Activated CD4-positive, CD25-positive, alpha-beta regulatory T cell (primary cell): ENCODE measurements at places on chromosomes 12 and 14.

DNA sequence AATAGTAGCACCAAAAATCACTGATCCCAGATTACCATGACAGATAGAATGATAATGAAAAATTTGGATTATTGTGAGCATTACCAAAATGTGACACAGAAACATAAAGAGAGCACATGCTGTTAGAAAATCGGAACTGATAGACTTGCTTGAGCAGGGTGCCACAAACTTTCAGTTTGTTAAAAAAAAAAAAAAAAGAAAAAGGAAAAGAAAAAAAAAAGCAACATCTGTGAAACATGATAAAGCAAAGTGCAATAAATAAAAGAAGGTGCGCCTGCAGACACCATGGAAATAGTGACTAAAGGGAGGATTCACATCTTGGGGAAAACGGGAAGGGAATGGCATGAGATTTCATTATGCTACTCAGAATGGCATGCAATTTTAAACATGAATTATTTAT is 6.6 kb upstream of the PARP11 start:
- DNase-seq, result no peak

- DNase-seq, result no peak
These were observed 26.0 kb downstream of the PPFIBP1 start for GRCh38 chr12:27549801-27550652.

GRCh38 chr14:69427596-69427995 is 29.1 kb downstream of the SLC39A9 start:
- DNase-seq, result no peak

DNA sequence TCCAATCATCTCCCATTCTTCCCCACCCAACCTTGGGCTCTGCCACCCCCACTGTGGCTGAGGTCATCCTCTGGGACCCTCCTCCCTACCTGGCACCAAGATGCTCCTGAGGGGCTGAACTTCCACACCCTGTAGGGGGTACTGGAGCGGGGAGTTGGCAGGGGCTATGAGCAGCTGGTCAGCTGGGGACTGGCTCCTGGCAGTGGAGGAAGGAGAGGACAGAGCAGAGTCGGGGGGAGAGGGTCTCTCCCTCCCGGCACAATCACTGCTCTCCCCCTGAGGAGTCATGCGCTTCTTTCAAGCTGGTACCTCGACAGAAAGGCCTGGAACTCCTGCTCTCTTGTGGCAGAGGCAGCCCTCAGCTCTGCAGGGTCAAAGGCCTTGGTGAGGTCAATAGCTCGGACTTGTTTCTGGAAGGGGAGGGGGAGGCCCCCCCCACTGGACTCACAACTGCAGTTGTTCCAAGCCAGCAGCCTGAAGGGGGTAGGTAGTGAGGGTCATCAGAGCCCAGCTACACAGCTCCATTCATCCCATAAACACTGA is 2.0 kb downstream of the B4GALNT1 start:
- no peak for DNase-seq

DNA sequence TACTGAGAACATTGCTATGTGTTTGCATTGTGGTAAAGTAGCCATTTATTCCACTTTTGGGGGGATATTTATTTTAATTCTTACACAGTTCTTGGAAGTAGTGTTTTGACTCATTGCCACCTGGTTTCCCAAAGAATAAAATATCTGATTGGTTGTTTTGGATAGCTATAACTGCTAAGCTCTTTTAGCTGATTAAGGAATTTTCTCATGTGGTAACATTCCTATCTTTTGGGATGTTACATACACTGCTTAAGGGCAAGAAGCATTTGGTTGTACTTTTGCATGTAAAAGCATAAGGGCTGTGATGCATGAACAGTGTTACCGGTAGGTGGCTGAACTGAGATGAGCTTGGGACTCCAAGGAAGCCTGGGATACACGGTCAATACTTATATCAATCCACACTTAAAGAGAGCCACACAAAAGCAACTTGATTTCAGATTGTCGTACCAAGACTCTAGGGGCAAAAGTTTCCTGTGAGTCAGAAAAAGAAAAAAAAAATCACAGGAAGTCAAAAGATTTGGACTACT is 71.4 kb upstream of the PRKD1 start:
- DNase-seq, result no peak

GRCh38 chr12:24970177-24970576 is 21.3 kb upstream of the BCAT1 start:
- DNase-seq, result no peak

DNA sequence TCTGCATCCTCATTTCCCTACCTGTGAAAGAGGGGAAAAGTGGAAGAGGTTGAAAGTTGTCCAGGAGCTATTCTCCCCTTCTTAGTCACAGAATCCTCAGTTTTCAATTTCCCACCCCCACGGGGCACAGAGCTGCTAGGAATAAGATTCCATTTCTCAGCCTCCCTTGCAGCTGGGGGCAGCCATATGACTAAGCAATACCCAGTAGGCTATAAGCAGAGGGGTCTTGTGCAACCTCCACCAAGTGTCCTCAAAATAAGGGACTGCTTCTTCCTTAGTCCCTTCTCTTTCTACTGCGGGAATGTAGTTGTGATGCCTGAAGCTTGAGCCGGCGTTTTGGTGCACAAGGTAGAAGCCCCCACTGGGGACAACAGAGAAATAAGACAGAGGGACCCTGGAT is 40.9 kb downstream of the VWF start:
- DNase-seq, result no peak

DNA sequence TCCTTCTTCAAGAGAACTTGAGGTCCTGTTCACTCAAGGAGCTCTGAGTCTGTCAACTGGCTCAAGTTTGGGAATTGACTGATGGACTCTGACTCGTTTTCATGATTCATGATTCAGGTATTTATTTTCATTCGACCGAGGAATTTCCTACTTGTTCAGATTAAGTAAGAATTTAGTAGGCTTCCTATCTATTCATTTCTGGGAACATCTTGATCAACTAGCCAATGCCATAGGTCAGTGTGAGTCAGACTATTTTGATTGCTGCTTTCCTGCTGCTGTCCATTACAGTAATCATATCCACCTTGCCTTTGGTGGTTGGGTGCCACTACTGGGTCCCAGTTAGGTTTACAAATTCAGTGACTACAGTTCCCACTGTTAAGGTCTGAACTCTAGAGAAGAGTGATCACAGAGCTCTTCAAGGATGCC is 6.1 kb downstream of the FAM186A start:
- DNase-seq, result no peak

- DNase-seq, result no peak
These were observed 4.4 kb downstream of the NACA start for GRCh38 chr12:56720731-56721151.

DNA sequence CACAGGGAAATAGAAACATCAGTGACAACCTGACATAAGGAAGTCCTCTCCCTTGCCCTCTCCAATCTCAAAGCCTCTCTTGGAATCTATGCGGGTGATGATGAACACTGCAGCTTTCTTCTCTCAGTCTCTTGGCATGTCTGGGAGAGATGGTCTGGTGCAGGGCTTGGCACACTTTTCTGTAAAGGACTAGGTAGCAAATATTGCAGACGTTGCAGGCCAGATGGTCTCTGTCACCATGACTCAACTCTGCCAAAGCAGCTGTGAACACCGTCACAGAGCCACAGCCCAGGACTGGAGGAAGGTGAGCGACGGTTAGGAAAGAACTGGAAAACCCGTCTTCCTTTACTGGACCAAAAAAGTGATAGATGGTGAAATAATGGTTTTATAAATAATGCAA is 591.0 kb upstream of the TMEM132C start:
- no peak for DNase-seq

DNA sequence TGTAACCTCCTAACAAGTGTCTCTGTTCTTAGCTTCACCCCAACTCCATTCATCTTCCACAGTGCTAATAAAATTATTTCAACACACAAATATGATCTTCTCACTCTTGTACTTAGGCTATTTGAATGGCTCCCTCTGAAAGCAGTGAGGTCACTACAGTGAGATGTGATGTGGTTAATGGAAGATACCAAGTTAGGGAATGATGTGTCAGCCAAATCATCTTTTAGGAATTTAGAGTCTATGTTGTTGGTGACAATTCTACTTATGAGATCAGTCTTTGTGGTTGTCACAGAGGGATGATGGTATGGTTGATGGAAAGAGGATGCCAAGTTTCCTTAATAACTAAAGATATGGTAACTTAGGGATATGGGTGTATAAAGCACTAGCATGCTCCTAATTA is 57.6 kb downstream of the POLR3B start:
- no peak for DNase-seq

GRCh38 chr12:75883241-75883640 is 148.3 kb downstream of the PHLDA1 start:
- no peak for DNase-seq

DNA sequence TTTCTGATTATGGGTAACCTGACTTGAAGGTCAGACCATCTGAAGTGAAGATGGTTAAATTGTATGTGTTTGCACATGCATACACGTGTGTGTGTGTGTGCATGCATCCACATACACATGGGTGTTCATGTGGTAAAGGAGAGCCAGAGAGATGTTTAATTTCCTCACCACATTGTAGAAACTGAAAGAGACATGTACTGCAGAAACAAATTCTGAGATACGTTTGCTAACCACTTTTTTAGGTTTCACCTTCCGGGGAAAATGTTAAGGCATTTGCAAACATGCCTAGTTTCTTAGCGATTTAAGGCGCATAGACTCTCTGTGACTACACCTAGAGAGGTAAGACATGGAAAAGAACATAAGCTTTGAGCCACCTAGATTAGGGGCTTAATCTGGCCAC is 362.9 kb downstream of the RAD51B start:
- DNase-seq, result no peak

GRCh38 chr14:105894125-105894977 is 368.0 kb downstream of the TMEM121 start:
- no peak for DNase-seq

- DNase-seq, result no peak
These were observed 20.0 kb upstream of the FICD start for GRCh38 chr12:108495054-108495453.

DNA sequence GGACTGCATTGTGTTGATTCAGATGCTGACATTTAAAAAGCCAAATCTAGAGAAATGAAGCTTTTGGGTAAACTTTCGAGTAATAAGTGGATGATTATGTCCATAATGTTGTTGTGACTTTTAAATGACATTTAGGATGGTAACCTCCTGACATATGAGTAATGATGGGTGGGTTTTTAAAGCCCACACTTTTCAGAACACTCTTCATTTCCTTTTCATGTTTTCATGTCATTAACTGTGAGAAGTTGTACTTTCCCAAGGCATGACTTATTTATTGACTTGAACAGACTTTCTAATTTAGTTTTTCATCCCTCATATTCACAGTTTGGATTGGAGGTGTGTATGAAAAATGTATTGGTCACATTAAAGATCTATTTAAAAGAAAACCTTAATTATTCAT is 35.5 kb downstream of the RGS6 start:
- DNase-seq, result no peak

DNA sequence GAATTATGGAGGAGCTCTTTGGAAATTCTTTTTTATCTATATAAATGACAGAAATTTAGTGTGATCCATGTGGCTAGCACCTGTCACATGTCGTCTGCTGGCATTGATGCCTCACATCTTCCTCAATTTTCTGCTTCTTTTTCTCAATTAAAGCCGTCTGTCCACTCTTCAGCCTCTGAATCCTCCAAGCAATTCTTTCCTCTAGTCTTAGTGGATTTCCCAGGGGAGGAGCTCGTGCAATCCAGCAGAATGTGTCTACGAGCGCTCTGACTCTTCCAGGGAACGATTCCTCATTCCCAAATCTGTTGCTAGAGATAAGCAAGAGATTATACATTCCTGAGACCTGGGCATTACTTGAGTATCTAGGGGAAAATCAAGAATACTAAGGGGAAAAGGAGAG is 176.6 kb downstream of the EMP1 start:
- DNase-seq, result no peak

DNA sequence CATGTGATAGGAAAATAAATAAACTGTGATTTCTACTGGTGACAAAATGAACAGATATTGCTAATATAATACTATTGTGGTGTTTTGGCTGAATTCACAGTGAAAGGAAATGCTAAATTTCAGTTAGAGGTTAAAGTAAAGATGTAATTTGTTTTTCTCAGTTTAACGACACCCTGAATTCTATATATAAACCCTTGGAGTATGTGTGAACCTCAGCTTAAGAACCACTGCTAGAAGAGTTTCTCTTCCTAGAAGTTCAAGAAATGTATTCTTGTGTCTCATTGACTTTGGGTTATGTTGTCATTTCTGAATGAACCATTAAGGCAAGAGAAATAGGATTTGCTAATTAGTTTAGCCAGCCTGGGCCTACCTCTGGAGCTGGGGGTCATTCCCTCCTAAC is 8.2 kb downstream of the FBXO34 start:
- DNase-seq, result no peak

DNA sequence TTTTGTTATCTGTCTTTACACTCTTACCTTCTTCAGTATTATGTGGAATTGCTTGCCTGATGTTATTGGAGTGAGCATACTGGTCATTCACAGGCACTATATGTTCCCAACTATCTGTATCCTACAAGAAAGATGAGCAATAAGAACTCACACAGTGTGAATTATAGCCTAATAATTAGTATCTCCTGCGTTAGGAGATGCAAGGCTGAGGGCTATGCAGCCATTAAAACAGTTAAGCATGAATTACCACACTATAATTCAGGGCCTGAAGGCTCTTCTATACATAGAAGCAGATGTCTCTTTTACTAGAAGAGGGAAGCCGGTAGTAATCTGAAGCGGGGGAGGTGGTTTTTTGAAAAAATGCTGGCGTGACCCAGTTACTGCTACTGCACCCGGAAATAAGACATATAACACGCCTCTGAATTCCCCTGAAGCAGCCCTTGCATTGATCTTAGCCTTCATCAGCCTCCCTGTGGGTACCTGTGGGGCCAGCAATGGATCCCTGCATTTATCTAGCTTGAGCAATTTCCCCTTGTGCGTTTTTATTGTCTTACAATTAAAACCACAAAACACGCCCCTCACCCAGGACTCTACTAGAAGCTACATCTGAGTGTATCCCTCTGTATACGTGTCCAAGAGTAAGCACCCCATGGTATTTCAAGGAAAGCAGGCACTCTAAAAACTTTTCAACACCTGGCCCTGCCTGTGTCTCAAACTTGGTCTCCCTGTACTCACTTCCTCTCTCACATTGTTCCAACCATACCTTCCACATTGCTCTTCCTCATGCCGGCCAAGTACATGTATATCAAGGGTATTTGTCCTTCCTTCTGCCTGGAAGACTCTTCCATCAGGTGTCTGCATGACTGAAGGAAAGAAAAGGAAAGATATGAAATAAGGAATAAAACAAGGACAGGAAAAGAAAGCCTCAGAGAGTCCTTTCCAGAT is 210.9 kb upstream of the ARID2 start:
- no peak for DNase-seq

DNA sequence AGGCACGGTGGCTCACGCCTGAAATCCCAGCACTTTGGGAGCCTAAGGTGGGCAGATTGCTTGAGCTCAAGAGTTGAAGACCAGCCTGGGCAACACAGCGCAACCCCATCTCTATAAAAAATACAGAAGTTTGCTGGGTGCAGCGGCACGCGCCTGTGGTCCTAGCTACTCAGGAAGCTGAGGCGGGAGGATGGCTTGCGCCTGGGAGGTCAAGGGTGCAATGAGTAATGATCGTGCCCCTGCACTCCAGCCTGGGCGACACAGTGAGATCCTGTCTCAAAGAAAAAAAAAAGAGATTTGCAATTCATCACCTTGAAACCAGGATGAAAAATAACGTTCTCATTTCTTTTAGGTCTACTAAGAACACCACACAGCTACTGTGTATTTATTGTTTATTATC is 4.0 kb downstream of the STX2 start:
- DNase-seq, result no peak

- peak; percentile 62 for DNase-seq
These were observed 14.6 kb upstream of the NR4A1 start for GRCh38 chr12:52036587-52037171.
